Ureter (tissue), 1 donor: ENCODE measurements at places on chromosomes 6 and 20. TPM values are rescaled to one million over a fixed set of nuclear protein-coding genes. Genes with fewer than 3 reads are reported as not detected.

DNA sequence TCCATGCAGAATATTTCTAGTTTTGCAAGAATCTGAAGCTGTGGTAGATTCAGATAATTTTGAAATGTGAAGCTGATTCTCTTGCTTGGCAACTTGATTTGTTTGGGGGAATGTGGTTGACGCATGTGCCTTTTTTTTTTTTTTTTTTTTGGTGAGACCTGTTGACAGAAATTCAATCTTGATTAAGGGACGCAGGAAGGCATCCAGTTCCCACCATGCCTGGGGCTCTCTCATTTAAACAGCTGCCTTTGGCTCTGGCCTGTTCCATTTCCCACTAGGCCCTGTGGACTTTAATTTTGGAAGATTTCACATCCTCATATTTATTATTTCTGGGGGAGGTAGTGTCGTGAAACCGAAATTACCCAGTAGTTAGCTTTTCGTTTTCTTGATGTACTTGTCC, 8.6 kb downstream of the TPX2 start:
- DNase-seq, result no peak

- no peak for DNase-seq
Observed at GRCh38 chr20:14332866-14333265, 4.5 kb downstream of the FLRT3 start.

DNA sequence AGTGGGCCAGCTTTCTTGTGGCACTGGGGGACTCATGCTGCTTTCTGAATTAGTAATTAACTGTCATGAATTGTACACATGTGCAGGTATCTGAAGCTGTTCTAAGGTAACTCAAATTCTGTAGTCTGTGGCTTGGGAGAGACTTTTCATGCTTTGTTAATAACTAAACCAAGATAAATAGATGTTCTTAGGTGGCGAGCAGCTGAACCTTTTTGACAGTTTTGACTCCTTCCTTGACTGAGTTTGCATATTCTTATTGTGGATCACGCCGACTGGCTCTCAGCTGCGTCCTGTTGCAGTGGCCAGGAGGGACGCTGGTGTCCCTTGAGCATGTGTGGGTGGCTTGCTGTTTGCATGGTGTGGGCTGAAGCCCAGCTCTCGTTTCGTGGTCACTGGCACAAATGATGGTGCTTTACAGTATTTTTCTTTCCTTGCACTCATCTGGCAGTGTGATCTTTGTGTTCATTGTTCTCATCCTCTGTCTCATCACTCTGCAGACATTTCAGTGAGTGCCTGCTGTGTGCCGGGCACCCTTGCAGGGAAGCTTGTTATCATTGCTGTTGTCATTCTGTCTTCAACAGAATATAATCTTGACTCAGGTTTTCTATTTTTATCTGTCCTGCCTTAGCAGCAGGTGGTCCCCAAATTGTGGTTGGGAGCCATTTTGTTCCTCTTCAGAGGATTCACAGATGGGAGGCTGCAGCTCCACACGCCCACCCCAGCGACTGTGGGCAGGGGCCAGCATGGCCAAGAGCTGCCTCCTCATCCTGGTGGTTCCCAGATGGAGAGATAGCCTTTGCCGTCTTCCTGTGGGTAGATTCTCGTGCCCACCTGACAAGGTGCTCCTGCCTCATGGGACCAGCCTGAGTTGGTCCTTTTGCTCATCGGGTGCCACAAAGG, 39.6 kb downstream of the DUSP22 start:
- no peak for DNase-seq

DNA sequence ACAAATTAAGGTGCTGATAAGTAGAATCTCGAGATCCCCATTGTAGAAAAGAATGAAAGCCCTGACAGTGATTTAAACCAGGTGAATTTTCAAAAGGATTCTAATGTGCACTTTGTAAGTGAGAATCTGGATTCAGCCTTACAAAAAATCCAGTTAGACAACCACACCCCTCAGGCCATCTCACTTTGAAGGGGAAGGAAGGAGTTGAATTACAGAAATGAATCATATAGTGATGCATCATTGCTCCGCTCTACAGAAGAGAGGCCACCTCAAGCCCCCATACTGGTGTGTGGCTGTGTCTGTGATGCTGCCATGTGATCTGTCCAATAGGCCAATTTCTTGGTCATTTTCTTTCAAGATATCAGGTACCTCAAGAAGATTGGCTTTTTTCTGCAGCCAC, 85.5 kb upstream of the NT5E start:
- DNase-seq, result no peak

DNA sequence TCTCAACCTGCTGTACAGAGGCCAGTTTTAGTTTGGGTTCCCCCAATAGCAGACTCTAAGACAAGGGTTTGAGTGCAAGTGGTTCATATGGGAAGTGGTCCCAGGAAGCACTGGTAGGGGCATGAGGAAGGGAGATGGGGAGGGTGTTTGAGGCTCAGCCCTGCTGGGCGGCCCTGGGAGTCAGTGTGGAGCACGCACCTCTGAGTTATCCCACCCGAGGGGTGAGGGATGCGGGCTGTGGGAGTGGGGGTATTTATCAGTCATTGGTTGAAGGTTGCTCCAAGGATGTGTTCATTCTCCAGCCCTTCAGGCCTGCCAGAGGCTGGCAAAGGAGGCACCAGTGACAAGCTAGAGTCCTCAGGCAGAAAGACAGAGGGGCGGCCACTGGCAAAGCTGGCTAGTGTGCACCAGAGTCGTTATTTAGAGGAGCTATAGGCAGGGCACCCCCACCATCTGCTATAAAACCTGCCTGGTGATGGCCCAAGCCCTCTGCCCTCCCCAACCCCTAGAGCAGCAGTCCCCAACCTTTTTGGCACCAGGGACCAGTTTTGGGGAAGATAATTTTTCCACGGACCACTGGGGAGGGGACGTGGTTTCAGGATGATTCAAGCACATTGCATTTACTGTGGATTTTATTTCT, 16.5 kb downstream of the PXMP4 start:
- no peak for DNase-seq

- no peak for DNase-seq
Observed at GRCh38 chr20:49858076-49858585, 45.5 kb downstream of the SLC9A8 start.

GRCh38 chr6:134165561-134166201, 113.3 kb upstream of the SLC2A12 start:
- no peak for DNase-seq

DNA sequence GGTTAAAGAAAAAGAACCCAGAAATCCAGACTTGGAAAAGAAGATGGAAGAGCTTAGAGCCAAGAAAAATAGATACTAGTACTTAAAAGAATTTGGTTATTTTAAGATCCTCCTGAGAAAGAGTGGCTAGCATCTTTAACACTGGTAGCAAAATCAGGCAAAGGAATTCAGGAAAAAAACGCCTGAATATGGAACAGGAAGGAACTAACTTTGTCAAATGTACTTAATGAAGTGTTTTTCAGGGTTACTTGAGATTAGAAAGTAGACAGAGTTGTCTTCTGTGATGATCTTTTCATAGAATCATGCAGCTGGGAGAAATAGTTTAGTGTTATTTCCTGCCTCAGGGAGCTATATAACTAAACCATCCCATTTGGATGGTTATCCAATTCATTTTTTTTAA, 50.8 kb upstream of the SASH1 start:
- DNase-seq, result no peak

DNA sequence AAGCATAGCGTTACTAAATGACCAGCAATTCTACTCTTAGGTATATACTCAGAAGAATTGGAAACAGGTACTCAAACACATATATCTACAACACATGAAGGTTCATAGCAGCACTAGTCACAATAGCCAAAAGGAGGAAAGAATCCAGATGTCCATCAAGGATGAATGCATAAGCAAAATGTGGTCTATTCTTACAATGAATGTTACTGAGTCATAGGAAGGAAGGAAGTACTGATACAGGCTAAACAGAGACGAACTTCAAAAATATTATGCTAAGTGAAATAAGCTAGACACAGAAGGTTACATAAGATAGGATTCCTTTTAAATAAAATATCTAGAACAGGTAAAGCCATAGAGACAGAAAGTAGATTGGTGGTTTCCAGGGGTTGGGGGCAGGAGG, 93.5 kb downstream of the MAP3K7 start:
- no peak for DNase-seq

- DNase-seq, result no peak
Observed at GRCh38 chr6:157486572-157486971, 105.6 kb downstream of the ZDHHC14 start.

Gene FUCA2
- 60.7 TPM for total RNA-seq

Gene HCRTR2
- not detected for total RNA-seq

DNA sequence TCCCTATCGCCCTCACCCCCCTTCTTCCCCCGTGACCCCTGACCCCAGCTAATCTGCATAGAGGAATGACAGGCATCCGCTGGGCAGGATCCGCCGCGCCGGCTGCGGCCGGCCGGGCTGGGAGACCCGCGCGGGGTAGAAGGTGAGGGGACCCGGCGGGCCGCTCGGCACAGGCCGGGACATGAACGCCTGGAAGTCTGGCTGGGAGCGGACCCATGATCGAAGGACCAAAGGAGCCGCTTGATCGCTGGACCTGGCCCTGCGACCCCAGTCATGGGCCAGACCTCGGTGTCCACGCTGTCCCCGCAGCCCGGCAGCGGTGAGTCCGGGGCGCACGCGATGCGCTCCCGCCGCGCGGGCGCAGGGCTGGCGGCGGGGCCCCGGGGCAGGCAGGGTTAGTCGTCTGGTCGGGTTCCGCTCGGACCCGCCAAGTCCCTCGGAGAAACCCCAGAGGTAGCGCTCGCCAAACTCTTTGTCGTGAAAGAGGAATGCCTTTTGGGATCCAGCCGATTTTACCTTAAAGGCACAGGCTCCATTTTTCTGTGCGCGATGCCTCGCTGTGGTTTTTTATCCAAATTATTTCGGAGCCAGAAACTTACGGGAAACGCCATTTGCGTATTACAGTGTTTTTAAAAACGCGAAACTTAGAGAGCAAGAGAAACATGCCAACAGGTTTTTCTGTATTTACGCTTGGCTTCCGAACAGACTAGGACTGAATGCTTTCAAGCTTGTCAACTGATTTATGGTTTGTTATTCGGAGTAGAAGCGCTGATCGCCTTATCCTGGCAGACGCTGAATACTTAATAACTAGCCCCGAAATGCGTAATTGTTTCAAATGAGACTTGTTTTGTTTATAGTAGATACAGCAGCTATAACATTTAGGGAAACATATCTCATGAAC, at the start of gene PHACTR2:
Gene PHACTR2, plus strand, starts transcription at position 75 of the 901 bp plus-strand sequence. Its CDS starts 199 bp downstream, at position 274.
- peak; percentile 73 for DNase-seq

Gene SMPDL3A
- total RNA-seq, result 18.8 TPM

Gene MANEA
- total RNA-seq, result 22.4 TPM

DNA sequence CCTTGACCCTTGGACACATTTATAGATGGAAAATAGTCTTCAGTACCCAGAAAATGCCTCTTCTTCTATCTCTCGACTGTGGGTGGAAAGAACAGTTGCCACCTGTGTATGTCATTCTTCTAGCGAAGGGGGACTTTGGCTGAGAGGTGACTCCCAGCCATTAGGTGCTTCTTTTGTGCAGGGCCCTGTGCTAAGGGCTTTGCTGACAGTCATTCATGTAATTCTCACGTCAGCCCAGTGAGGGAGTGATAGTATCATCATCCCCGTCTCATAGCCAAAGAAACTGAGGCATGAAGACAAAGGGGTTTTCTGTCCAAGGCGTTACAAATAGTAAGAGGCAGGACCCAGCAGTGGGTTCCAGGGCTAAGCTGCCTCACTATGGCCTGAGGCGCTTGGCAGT, 160.8 kb downstream of the SCML4 start:
- DNase-seq, result no peak

GRCh38 chr20:45235995-45236394, 14.8 kb downstream of the SEMG2 start:
- no peak for DNase-seq

Gene CTCFL
- not detected for total RNA-seq

GRCh38 chr6:151233731-151234130, 6.0 kb upstream of the AKAP12 start:
- DNase-seq, result no peak

GRCh38 chr6:41515995-41516394, 30.2 kb upstream of the FOXP4 start:
- no peak for DNase-seq

DNA sequence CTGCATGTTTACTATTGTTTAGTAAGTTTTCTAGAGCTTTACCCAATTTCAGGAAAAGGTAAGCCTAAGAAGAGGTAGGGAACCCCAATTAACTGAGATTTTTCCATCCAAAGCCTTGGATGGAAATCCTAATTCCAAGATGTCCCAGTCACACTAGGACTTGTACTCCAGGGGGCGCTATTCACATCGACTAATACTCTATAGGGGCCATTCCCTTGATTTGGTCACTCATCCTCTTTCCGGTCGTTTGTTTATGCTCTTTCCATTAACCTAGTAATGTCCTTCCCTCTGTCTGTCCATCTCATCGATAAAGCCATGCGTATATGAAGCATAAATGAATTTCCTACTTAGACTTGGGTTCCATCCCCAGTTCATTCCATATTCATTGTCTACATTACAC, 80.8 kb upstream of the FUCA2 start:
- DNase-seq, result no peak

Gene MOG
- not detected for total RNA-seq

DNA sequence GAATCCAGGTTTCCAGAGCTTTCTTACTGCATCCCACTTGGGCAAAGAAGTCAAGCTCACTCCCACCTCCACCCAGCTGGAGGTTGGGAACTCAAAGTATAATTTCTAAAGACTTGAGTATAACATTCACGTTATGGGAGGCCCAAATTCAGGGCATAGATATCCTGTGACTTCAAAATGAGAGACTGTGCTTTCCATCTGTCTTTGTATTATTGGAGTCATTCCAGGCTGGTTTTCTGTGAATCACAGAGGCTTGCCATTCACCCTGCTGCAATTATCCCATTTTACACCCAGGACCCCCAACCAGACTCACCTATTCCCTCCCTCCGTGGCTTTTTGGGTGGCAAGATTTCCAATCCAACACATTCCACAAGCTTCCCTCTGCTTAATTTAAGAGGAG, 19.3 kb upstream of the SRC start:
- no peak for DNase-seq

GRCh38 chr20:63177134-63177784, 38.7 kb downstream of the YTHDF1 start:
- no peak for DNase-seq

- no peak for DNase-seq
Observed at GRCh38 chr6:10531942-10532341, 10.8 kb downstream of the GCNT2 start.

DNA sequence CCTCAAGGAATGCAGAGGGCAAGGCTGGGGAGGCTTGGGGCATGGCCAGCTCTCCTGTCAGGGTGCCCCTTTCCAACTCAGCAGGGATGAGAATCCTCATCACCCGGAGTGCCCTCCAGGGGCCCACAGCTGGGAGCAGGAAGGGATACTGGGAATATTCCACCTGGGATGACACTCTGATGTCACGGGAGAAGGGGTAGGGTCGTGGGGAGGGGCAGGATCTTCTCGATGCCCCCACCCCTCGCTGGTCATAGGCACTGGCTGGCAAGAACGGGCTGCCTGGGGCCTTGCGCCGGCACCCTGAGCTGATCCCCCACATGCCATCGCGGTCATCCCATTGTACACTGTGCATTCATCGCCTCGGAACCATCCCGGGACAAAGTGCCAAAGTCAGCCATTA, 10.6 kb upstream of the NXT1 start:
- no peak for DNase-seq

Gene SLC4A11
- 56.3 TPM for total RNA-seq

Gene GNRH2
- 1.5 TPM for total RNA-seq

Gene EYA4
- 4.1 TPM for total RNA-seq

GRCh38 chr20:266596-267562, 9.4 kb downstream of the DEFB132 start:
- DNase-seq, result peak; percentile 90

- no peak for DNase-seq
Observed at GRCh38 chr6:40807484-40807883, 220.3 kb upstream of the LRFN2 start.

- peak; percentile 86 for DNase-seq
Observed at GRCh38 chr20:45293041-45294002, 13.3 kb upstream of the RBPJL start.
